Nucleus accumbens (tissue), 56 donors: ENCODE measurements at places on chromosomes 3 and 15.

GRCh38 chr3:14156843-14157561 lies 21.4 kb downstream of the XPC start:
- no peak for DNase-seq

- DNase-seq, result no peak
Measured at GRCh38 chr3:102237181-102237580, 197.6 kb upstream of the ZPLD1 start.

- no peak for DNase-seq
Measured at GRCh38 chr3:98188545-98188944, 22.0 kb downstream of the OR5H15 start.

DNA sequence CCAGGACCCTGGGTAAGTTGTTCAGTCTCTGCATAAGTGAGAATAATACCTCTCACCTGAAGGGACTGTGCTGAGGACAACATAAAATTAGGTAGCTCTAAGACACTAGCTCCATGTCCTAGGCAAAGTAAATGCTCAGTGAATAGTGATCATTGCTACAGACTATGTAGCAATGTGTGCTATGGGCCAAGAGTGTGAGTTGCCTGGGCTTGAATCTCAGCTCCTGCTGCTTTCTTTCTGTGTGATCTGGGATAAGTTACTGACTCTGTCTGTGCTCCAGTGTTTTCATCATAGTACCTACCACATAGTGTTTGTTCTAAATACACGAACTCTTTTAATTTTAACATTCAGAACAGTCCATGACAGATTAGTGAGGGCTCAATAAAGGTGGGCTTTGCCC lies 81.1 kb upstream of the MFGE8 start:
- no peak for DNase-seq

GRCh38 chr3:127320529-127321121 lies 32.8 kb upstream of the PRR20G start:
- DNase-seq, result no peak

DNA sequence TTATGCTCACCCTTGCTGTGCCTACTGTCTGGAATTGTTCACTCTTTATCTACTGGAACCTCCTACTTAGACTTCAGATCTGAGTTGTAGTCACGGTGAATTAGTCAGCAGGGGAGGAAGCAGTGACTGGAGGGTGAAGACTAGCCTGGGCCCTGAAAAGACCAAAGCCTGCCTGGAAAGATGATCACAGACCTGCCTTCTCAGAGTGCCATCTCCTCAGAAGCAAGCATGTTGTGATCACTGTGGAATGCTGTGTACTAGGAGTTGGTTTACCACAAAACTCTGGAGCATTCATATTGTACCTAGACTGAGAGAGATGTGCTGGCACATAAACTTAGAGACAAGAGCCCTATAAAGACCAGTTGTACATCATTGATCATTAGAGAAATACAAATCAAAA lies 100.7 kb upstream of the SCN10A start:
- DNase-seq, result no peak

GRCh38 chr3:170309046-170309445 lies 48.5 kb upstream of the SKIL start:
- DNase-seq, result no peak

- DNase-seq, result no peak
Measured at GRCh38 chr3:70737666-70738290, 425.3 kb upstream of the MDFIC2 start.

DNA sequence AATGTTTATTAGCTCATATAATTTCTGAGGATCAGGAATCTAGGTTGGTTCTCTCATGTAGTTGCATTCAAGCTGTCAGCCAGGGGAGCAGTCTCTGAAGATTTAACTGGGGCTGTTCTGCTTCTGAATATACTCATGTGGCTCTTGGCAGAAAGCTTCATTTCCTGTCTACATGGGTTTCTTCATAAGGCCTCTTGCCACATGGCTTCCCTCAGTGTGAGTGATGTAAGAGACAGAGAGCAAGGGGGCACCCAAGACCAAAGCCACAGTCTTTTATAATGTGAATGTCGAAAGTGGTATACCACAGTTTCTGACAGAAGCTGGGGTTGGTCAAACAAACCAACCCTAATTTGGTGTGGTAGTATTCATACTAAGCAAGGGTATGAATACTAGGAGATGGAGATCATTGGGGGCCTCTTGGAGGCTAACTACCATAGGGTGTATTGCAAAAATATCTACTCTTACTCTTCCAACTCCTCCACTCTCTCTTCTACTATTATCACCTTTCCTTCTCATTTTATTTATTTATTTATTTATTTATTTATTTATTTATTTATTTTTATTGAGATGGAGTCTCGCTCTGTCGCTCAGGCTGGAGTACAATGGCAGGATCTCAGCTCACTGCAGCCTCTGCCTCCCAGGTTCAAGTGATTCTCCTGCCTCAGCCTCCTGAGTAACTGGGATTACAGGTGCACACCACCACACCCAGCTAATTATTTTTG lies 123.8 kb downstream of the B3GALNT1 start:
- DNase-seq, result no peak

DNA sequence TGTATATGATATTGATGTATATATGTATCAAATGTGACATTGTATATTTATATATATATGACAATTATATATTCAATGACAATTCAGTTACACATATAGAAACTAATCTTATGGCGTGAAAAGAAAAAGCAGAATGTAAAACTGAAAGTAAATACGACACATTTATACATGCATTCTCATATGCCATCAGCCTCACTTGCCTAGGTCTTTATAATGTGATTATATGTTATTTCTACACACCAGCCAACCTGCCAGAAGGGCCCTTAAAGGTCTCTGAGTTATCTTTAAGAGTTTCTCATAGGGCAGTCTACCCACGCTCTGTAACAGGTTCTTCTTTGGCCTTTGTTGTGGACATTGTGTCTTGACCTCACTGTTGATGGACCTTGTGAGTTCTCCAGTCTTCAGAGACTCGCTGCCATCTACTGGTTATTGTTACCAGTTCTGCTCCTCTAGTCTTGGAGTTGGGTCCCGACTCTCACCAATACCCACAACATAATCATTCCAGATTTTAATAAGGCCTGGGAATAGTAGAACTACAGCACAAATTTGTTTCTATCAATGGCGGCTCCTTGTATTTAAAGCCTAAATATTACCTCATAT lies 371.5 kb upstream of the GOLIM4 start:
- no peak for DNase-seq

DNA sequence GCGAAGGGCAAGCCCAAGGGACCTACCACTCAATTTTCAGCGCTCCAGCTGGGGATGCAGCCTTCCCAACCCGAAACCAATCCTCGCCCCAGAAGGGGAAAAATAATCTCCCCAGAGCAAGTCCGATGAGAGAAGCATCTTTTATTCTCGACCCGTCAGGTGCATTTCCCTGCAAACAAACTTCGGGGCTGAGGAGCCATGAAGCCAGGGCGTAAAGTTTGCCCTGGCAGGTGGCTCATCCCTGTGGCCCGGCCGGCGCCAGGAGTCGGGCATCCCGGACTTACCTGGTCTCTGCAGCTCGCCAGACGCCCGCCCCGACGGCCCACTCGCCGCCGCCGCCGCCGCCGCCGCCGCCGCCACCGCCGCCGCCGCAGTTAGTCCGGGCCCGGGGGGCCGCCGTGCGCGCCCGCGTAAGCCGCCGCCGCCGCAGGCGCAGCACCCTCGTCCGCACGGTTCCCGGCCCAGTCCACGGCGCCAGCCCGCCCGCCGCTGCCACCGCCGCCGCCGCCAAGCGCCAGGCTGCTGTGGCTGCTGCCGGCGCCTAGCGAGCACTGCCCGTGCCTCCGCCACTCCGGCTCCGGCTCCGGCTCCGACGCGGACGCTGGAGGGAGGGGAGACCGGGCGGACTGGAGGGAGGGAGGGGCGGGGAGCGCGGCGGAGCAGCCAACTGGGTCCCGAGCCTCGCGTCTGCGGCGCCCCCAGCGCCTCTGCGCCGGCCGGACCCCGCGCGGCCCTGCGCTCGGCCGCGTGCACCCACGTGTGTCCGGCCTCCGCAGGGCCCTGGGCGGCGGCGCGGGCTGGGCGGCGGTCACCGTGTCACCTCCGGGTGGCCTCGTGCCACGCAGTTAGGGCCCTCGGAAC lies at the start of gene CNTN3:
Gene CNTN3 (minus strand): TSS at position 553 of the 861 bp plus-strand sequence. CDS start 93,547 bp downstream, outside the sequence.
- DNase-seq, result peak; percentile 39

GRCh38 chr3:32685543-32686185 lies 676 bp downstream of the CNOT10 start:
- no peak for DNase-seq

DNA sequence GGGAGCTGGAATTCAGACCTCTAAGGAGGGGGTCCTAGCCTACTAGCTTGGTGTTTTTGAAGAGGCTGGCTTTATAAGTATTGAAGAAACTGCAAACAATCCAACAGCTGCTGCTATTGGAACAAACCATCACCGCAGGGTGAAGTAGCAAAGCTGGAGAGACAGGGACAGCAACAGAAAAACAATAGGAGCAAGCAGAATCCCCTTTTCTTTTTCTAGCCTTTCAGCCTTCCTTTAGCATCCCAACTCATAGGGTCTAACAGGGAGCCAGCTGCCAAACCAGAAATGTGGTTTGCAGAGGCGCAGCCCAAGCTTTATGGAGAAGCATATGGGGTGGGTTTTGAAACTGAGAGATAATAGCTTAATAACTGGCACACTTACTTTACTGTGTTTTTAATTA lies 106.2 kb upstream of the CHMP2B start:
- DNase-seq, result no peak

GRCh38 chr3:98449606-98450193 lies 13.3 kb upstream of the OR5K1 start:
- no peak for DNase-seq

DNA sequence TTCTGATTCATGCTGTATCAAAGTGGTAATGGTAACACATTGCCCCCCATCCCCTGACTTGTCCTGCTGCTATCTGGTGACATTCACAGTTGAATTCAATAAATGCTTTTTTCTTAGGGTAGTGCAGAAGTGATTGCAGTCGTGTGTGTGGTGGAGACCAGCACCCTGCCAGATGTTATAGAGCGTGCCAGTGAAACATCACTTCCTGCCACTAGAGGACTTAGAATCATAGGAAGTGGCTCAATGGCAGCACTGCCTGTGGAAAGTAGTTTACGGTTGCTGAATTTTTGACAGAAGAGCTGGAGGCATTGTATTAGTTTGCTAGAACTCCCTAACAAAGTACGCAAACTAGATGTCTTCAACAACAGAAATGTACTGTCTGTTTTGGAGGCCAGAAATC lies 37.4 kb upstream of the P2RY12 start:
- no peak for DNase-seq

DNA sequence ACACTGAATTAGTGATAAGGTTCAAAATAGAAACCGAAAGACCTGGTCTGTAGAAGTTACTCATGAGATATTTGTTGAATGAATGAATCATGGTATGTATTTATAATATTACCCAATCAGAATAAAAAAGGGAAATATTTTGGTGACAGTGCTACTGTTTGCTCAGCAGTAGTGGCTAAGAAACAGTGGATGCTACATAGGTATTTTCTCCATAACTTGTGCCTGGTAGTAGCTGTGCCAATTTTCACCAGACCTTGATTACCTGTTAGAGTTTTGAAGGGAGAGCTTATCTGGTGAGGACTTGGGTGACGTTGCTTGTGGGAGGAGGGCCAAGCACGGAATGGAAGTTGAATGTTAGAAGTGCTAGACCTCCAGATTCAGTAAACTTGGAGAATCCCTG lies 14.3 kb downstream of the LIMD1 start:
- DNase-seq, result no peak

GRCh38 chr3:152445212-152445611 lies 176.5 kb downstream of the MBNL1 start:
- no peak for DNase-seq

DNA sequence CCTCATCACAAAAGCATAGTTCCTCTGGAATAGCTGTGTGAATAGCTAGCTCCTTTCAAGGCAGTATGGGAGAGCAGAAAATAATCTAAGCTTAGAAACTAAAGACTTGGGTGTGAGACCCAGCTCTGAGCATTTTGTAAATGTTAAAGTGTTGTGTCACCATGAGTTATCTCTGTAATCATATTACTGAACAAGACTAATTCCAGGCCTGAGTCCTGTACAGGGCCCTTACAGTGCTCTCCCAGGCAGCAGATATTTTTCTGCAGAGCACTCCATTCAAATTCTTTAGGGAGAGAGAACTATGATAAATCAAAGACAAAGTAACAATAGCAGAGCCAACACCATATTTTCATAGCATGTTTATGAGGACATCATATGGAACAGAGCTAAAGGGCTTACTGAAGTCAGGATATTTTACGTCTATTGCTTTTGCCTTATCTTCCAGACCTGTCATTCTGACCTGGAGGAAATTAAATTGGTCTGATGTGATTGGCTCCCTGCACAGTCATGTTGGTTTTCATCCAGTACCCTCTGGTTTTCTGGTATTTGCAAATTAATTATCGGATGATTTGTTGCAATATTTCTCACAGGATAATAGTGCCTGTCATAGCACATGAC lies 172.6 kb upstream of the PPP2R3A start:
- DNase-seq, result no peak

- DNase-seq, result no peak
Measured at GRCh38 chr3:76370749-76371520, 585.6 kb upstream of the ZNF717 start.

DNA sequence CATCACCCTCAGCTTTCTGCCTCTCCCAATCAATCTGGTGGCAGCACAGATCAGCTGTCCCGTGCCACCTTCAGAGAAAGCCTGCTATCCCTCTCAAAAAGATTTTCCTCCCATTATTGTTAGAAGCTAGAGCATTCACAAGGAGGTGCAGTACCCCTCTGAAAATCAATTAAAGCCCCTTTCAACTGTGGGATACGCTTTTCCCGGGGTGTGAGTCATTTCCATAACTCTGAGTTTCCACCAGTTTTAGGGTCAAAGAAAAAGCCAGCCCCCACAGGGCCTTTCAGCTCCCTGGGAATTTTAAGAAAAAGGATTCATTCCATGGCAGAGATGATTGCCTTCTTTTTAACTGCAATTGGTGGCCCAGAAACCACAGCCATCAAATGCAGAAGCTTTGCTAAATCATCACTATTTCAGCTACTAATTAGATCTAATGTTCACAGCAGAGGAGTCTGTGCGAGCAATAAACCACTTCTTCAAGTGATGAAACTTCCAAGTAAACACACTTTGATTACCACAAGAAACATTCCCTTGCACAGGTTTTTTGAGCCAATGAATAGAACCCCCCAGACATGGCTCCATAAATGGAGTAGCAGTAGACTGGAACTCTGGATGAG lies 270.0 kb upstream of the TPRG1 start:
- DNase-seq, result no peak

- no peak for DNase-seq
Measured at GRCh38 chr3:10249833-10250232, 1.6 kb downstream of the TATDN2 start.
